ENCODE measurements at places on chromosomes 12 and 14.

DNA sequence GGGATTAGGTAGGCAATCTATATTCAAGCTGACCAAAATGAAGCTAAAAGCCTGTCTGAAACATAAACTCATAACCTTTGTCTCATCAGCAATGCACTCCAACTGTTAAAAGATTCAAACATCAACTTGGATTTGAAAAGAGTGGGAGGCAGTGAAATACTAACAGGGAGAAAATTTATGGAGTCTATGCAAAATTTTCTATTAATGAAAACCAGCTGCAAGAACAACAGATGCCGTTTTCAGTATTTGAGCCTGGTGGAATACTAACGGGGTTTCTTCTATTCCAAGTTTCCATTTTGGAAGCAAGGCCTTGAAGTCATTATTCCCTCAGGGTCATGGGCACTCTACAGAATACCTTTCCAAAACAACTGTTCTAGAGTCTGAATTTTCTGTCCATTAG is 88.3 kb downstream of the LRP6 start:
- DNase-seq: no peak

- no peak for DNase-seq
These were observed 1.4 kb downstream of the TMBIM4 start for GRCh38 chr12:66168410-66168809.

DNA sequence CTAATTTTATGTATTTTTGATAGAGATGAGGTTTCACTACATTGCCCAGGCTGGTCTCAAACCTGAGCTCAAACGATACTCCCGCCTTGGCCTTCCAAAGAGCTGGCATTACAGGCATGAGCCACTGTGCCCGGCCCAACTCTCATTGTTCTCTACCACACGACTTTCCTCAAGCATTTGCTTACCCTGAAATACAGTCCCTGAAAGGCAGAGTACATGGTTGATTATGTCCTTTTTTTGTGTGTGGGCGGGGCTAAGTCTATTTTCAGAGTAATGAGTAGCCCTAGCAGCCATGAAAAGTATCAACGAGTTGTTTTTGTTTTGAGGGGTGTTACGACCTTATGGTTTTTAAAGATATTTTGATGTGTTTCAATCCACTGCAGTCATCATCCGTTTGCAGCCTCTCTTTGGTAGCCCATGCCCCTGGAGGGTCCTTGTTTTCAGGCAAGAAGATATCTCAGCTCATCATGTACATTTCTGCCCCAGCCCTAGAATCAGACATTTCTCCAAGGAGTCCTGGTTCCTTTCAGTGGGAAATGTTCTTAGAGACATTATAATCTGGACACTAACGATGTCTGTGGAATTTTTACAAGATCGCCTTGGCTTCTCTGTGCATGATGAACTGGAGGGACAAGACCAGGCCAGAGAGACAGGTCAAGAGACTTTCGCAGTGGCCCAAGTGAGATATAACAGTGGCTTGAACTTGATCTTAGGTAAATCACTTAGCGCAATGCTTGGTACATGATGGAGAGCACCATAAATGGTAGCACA is 8.7 kb downstream of the ACACB start:
- no peak for DNase-seq

DNA sequence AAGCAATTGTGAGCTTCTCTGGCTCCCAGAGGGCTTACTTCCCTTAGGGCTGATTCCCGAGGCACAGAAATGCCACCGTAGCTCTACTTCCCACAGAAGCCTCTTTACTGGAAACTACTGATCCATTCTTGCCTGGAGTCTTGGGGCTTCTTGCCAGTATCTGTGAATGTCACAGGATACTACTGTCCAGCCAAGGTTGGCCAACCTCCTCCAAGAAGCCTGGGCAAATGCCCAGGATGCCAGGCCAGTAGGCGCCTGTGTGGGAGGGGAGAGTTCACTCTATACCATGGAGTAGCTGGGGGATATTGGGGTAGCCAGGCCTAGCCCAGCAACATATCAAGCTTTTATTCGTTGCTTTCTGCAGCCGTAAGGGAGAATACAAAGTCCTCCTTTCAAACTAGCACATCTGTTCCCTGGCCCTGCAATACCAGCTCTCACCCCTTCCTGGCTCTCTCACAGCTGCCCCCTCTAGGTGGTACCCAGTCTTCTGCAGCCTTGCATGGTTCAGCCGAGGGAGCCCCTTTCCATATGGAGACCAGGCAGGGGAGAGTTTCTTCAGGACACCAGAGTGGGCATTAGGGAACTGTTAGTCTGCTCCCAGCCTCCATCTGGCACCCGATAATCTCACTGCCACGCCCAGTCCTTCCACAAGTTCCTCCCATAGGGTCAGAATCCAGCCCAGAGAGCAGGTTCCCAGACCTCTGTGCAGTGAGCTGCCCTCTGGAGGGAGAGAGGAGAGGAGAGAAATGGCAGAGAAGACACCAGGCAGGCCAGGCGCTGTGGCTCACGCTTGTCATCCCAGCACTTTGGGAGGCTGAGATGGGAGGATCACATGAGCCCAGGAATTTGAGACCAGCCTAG is 24.3 kb upstream of the PLEK2 start:
- DNase-seq: no peak

- DNase-seq: no peak
These were observed 204.4 kb downstream of the ALX1 start for GRCh38 chr12:85484387-85484786.

DNA sequence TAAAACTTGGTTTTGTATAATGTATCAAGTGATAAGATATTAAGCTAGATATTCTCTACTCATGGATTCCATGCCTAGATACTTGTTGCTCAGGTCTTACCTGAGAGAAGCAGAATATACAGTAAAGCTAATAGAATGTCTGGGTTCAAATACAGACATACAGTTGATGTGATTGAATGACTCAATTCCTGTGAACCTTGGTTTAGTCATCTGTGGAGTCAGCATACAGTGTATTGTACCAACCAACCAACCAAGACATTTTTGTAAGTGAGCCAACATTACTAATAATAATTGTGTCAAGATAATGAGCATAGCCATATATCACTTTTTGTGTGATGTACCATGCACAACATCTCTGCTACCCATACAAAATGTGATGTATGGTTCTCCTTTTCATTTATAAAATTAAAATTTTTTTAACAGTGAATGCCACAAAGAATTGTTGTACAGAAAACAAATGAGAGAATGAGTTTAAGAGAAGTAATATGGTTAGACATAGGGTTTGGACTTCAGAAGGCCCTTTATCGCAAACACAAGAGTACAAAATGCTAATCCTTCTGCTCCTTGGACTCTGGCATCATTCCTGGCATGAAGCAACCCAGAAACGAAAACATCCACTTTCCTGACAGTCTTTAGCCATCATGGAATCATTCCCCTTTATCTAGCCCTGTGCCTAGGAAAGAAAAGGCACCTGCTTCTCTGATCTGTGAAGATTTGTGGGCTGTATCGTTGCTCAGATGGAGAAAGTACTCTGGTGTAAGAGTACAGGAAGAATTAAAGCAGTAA is 977.2 kb upstream of the USP15 start:
- DNase-seq: no peak

- DNase-seq: no peak
These were observed 21.4 kb upstream of the NCOR2 start for GRCh38 chr12:124588751-124589267.

DNA sequence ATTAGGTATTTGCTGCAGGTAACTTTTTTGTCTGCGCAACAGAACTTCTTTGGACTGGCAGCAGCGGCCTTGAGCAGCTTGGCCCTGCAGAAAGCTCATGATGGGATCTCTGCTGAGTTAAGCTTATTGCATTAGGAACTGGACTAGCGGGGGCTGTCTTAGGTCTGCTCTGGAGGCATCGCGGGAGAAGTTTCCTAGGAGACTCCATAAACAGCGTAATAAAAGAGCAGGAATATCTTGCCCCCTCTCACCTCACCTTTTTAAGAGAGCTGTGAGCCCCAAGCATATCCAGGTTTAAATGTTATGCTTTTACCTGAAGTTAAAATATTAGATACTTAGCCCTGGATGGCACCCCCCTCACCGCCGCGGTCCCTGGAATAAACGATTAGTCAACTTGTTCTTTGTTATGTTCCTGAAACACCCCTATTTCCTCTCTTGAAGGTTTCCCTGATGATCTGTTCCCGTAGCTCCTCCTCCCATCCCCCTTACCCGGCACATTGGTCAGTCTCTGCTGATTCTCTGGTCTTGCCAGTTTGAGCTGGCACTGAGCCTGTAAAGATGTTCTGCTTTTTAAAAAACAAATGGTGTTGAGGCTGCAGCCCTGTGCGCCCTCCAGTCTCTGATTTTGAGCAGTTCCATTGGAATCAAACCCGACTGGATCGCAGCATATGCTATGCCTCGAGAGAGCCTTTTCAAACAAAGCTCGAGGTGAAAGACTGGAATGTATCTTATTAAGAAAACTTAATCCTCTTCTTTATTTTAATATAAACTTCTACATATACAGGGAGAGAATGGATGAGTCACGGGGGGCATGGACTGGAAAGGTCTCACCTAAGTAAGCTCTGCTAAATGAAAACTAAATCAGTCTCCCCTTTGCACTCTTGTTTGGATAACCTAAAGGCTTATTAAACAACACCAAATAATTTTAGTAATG is 1.9 kb downstream of the MLXIP start:
- no peak for DNase-seq

- DNase-seq: no peak
These were observed at the start of gene KRT78 for GRCh38 chr12:52848661-52849255. TSS of gene KRT78 (minus strand) at chr12:52848994. CDS start at chr12:52848930, 64 bp downstream.

Data from left renal cortex interstitium (tissue), 4 donors.